GM23248 (cell line): ENCODE measurements at places on chromosomes 7 and 10. TPM values are rescaled to one million over a fixed set of nuclear protein-coding genes. Genes with fewer than 3 reads are reported as not detected.
A peak's percentile ranks its signal among the peaks of the same experiment; 100 is the strongest.

GRCh38 chr10:61545170-61545569 lies 92.0 kb upstream of the TMEM26 start:
- no peak overlapping the region for H3K27ac ChIP-seq
- DNase-seq: no peak
- H3K36me3 ChIP-seq: no peaks in the 10 kb centered on the region
- no peak overlapping the region for H3K4me3 ChIP-seq
- no peaks in the 10 kb centered on the region for H3K4me1 ChIP-seq
- no peaks in the 10 kb centered on the region for H3K27me3 ChIP-seq

CFAP70 gene
- 0.61 and 0.65 TPM in 2 replicates for polyA plus RNA-seq

GRCh38 chr10:92011560-92012214 lies 88.1 kb downstream of the BTAF1 start:
- H3K4me1 ChIP-seq: peaks cover 4% of the 10 kb centered on the region; the same call in 1 of the 2 replicates
- peak; percentile 81 for DNase-seq
- no peak overlapping the region for H3K27ac ChIP-seq

ELMO1 gene
- not detected in 2 replicates for polyA plus RNA-seq

GRID2IP gene
- not detected in 2 replicates for polyA plus RNA-seq

DNA sequence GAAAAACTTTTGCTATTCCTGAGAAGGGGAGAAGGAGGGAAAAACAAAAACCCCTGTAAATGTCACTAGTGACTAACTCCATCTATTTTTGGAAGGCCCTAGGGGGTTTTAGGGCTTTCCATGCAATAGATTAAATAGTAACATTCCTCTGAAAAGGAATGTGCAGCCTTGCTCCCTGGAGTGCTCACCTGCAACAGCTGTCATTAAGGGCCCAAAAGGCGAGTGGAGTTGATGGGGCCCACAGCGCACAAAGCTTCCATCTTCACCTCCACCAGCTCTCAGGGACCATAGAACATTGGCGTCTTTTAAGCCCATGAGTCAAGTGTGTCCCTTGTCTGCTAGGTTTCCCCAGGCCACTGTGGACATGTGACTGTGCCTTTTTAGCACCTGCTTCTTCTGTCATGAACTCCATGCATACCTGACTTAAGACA lies 58.0 kb upstream of the IL6 start:
- H3K27ac ChIP-seq: no peak overlapping the region
- no peak for DNase-seq
- H3K4me1 ChIP-seq: peaks cover 35% of the 10 kb centered on the region

DNA sequence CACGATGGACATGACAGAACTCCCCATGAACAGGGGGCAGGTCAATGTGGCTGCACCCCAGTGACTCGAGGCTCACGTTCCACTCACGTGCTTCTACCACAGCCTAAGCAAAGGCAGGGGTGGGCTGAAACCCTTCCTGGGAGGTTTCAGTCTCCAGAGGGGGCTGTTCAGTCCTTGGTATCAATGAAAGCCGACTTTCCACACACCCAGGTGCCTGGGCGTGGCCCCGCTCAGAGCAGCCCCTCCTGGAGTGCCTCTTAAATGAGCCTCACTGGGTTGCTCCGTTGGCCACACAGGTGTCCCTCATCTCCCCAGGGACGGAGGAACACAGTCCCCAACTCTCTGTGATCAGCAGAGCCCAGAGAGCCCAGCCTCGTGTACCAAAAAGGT lies 90.5 kb upstream of the PDGFA start:
- H3K27me3 ChIP-seq: no peaks in the 10 kb centered on the region

GRCh38 chr7:156594283-156595080 lies 46.1 kb upstream of the RNF32 start:
- H3K36me3 ChIP-seq: no peaks in the 10 kb centered on the region
- H3K4me3 ChIP-seq: no peak overlapping the region
- H3K4me1 ChIP-seq: no peaks in the 10 kb centered on the region
- no peaks in the 10 kb centered on the region for H3K27me3 ChIP-seq

DNA sequence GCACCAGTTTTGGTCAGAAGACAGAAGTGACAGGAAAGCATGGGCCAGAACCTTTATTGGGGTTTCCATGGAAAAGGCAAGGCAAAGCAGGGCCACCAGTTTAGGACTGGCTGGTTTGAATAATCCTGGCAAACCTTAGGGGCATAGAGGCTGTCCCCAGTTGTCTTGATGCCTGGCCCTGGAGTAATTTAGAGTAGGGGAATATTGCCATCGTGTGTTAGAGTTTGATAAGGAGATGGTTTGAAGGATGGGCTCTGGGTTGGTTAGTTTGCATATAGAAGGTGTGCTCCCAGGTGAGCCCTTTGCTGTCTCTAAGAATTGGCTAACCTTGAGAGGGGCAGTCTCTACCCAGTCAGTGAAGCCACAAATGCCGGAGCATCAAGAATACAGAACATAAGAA lies 79.6 kb downstream of the ZNF777 start:
- DNase-seq: no peak
- H3K27ac ChIP-seq: no peak overlapping the region
- H3K27me3 ChIP-seq: no peaks in the 10 kb centered on the region
- H3K36me3 ChIP-seq: no peaks in the 10 kb centered on the region

LRMDA gene
- polyA plus RNA-seq: 2.1 and 2.6 TPM in 2 replicates

- H3K4me1 ChIP-seq: no peaks in the 10 kb centered on the region
- no peak overlapping the region for H3K4me3 ChIP-seq
- no peaks in the 10 kb centered on the region for H3K27me3 ChIP-seq
- no peak overlapping the region for H3K27ac ChIP-seq
Observed at GRCh38 chr10:62978482-62978881, 154.6 kb upstream of the NRBF2 start.

AKR1C1 gene
- 43.9 and 44.5 TPM in 2 replicates for polyA plus RNA-seq

- H3K4me1 ChIP-seq: no peaks in the 10 kb centered on the region
- no peak overlapping the region for H3K27ac ChIP-seq
Observed at GRCh38 chr7:67842571-67842970, 845.9 kb downstream of the TYW1 start.

DNA sequence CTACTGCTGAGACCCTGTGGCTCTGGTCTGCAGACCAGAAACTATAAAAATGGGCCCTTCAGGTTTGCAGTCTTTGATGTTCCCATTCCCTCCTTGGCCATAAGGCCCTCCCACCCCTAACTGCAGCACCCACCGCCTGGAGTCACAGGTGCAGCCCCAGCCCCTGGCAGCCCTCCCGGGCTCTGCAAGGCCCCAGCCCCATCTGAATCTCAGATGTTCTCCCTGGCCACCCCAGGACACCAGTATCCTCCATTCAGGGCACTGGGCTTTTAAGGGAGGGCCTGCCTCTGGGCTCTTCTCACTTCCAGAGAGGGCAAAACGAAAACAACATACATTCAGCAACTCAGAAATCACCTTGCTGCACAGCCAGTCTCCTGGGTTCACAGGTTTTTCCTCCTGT lies 107.7 kb upstream of the RET start:
- H3K4me1 ChIP-seq: no peaks in the 10 kb centered on the region
- H3K27me3 ChIP-seq: peaks cover 5% of the 10 kb centered on the region; the same call in 1 of the 2 replicates
- no peak for DNase-seq
- no peaks in the 10 kb centered on the region for H3K36me3 ChIP-seq

- H3K27me3 ChIP-seq: no peaks in the 10 kb centered on the region
- DNase-seq: peak; percentile 73
- H3K36me3 ChIP-seq: peaks cover 59% of the 10 kb centered on the region
Observed at GRCh38 chr7:73451780-73452398, 18.3 kb downstream of the FZD9 start.

- no peaks in the 10 kb centered on the region for H3K27me3 ChIP-seq
- H3K4me3 ChIP-seq: no peak overlapping the region
- H3K27ac ChIP-seq: no peak overlapping the region
- no peaks in the 10 kb centered on the region for H3K4me1 ChIP-seq
Observed at GRCh38 chr7:123433665-123434064, 100.7 kb downstream of the IQUB start.

DNA sequence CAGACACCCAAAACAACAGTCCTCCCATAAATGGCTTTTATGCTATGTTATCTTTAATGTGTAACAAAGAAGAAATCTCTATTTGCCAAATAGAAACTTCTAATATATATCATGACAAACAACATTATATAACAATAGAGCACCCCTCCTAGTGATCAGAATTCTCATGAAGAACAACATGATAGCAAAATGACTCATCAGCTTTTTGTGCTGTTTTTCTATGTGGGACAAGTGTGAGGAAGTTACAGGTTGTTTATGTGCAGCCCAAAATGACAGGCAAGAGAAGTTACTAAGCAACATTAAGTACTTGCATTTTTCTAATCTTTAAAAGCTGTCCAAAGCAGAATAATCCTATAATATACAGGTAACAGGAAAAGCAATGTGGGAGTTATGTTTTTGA lies 7.7 kb downstream of the DGKB start:
- no peak for DNase-seq
- H3K4me1 ChIP-seq: peaks cover 7% of the 10 kb centered on the region; the same call in 1 of the 2 replicates
- H3K36me3 ChIP-seq: no peaks in the 10 kb centered on the region
- H3K4me3 ChIP-seq: no peak overlapping the region

INMT gene
- 0.09 TPM in 2 replicates for polyA plus RNA-seq

ABCC2 gene
- polyA plus RNA-seq: 0.19 and 0.20 TPM in 2 replicates

GRK5 gene
- polyA plus RNA-seq: 4.3 and 5.2 TPM in 2 replicates

- no peaks in the 10 kb centered on the region for H3K27me3 ChIP-seq
- peak overlapping the region; percentile 49; the same call in 1 of the 2 replicates for H3K27ac ChIP-seq
- H3K36me3 ChIP-seq: no peaks in the 10 kb centered on the region
Observed at GRCh38 chr10:102676534-102677315, 32.4 kb downstream of the TRIM8 start.

- no peak for DNase-seq
- peaks cover 11% of the 10 kb centered on the region; the same call in 1 of the 2 replicates for H3K27me3 ChIP-seq
- no peaks in the 10 kb centered on the region for H3K36me3 ChIP-seq
- no peak overlapping the region for H3K4me3 ChIP-seq
- H3K4me1 ChIP-seq: no peaks in the 10 kb centered on the region
- H3K27ac ChIP-seq: no peak overlapping the region
Observed at GRCh38 chr10:22875581-22875980, 52.3 kb upstream of the ARMC3 start.

MYH16 gene
- polyA plus RNA-seq: not detected in 2 replicates

UTF1 gene
- not detected in 2 replicates for polyA plus RNA-seq

FKBP6 gene
- not detected in 2 replicates for polyA plus RNA-seq

GRCh38 chr10:73991203-73991883 lies 6.6 kb upstream of the VCL start:
- DNase-seq: no peak
- H3K4me3 ChIP-seq: no peak overlapping the region
- H3K4me1 ChIP-seq: peaks cover 9% of the 10 kb centered on the region; the same call in 1 of the 2 replicates

- DNase-seq: no peak
- no peaks in the 10 kb centered on the region for H3K36me3 ChIP-seq
- no peaks in the 10 kb centered on the region for H3K4me1 ChIP-seq
- no peaks in the 10 kb centered on the region for H3K27me3 ChIP-seq
- no peak overlapping the region for H3K4me3 ChIP-seq
Observed at GRCh38 chr7:21357151-21358097, 70.5 kb upstream of the SP4 start.

OR2A1 gene
- 0.10 and 0.15 TPM in 2 replicates for polyA plus RNA-seq

ACTL6B gene
- polyA plus RNA-seq: not detected in 2 replicates

DNA sequence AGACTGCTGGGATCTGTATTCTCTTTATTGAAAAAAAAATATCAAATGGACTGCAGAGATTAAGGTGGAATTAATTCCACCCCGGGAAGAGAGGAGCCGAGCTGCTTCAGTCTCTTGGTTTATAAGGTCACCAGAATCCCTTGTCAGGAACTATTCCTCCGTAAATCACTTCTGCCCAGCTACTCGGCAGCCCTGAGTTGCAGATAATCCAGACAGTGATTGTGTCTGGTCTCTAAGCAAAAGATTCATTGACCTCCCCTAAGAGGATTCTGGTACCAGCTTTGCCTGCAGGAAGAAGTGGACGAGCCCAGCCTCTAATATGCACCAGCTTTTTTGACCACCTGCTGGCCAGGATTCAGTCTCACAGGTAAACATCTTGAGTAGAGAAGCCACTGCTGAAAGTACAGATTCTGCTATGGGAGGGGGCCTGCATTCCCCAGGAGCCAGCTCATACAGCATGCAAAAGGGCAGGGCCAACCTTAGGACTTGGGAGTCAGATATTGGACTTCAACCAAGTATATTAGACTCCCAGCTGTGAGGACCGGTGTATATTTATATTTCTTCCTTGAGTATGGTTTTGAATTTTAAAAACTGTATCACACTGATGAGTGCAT lies 27.1 kb upstream of the PLXNA4 start:
- H3K4me3 ChIP-seq: no peak overlapping the region
- H3K4me1 ChIP-seq: no peaks in the 10 kb centered on the region
- no peak overlapping the region for H3K27ac ChIP-seq
- H3K27me3 ChIP-seq: peaks cover 23% of the 10 kb centered on the region; the same call in 1 of the 2 replicates

- no peaks in the 10 kb centered on the region for H3K27me3 ChIP-seq
- no peak overlapping the region for H3K4me3 ChIP-seq
- DNase-seq: no peak
Observed at GRCh38 chr10:1978584-1978983, 241.3 kb upstream of the ADARB2 start.

- no peak for DNase-seq
- H3K36me3 ChIP-seq: no peaks in the 10 kb centered on the region
- no peak overlapping the region for H3K4me3 ChIP-seq
Observed at GRCh38 chr10:1567152-1567551, 170.2 kb downstream of the ADARB2 start.

DNA sequence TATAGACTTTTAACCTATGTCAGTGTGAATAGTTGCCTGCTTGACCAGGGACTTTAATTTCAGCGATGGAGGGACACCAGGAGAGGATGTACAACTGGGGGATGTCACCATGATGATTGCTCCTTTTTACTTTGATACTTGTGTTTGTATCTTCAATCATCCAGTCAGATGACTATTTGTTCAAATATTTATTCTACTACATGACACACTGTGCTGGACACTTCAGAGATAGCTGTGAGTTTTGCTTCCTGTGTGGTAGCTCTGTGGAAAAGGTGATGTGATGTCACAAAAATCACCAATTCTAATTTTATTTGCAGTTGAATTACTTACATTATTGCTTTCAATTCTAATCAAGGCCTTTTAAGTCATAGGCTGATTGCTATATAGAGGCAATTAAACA lies 62.7 kb upstream of the CREB5 start:
- no peak overlapping the region for H3K4me3 ChIP-seq
- DNase-seq: peak; percentile 31
- H3K36me3 ChIP-seq: no peaks in the 10 kb centered on the region
- no peaks in the 10 kb centered on the region for H3K27me3 ChIP-seq

- H3K4me3 ChIP-seq: no peak overlapping the region
- no peaks in the 10 kb centered on the region for H3K27me3 ChIP-seq
- no peaks in the 10 kb centered on the region for H3K36me3 ChIP-seq
- no peak for DNase-seq
Observed at GRCh38 chr7:26841003-26841739, 23.2 kb downstream of the SKAP2 start.

- H3K4me1 ChIP-seq: no peaks in the 10 kb centered on the region
- no peak overlapping the region for H3K4me3 ChIP-seq
- no peak for DNase-seq
- H3K27ac ChIP-seq: no peak overlapping the region
Observed at GRCh38 chr7:111324228-111324627, 233.3 kb downstream of the LRRN3 start.

GRCh38 chr10:1367938-1368841 lies 312.0 kb downstream of the WDR37 start:
- no peak overlapping the region for H3K4me3 ChIP-seq
- no peaks in the 10 kb centered on the region for H3K27me3 ChIP-seq

PON1 gene
- polyA plus RNA-seq: not detected in 2 replicates

CALML3 gene
- polyA plus RNA-seq: not detected in 2 replicates

UCN3 gene
- not detected in 2 replicates for polyA plus RNA-seq

GRCh38 chr10:37067576-37067975 lies 57.8 kb upstream of the ANKRD30A start:
- no peak overlapping the region for H3K4me3 ChIP-seq
- no peak overlapping the region for H3K27ac ChIP-seq
- H3K36me3 ChIP-seq: no peaks in the 10 kb centered on the region
- H3K27me3 ChIP-seq: no peaks in the 10 kb centered on the region
- H3K4me1 ChIP-seq: no peaks in the 10 kb centered on the region
- no peak for DNase-seq

ZNF394 gene
- polyA plus RNA-seq: 16.8 and 17.6 TPM in 2 replicates

GRCh38 chr10:509361-510102 lies 179.9 kb downstream of the DIP2C start:
- H3K27ac ChIP-seq: no peak overlapping the region
- no peaks in the 10 kb centered on the region for H3K36me3 ChIP-seq
- no peaks in the 10 kb centered on the region for H3K27me3 ChIP-seq
- H3K4me1 ChIP-seq: 0 out of 2 replicates have a peak, but pooled peaks cover 7% of the 10 kb centered on the region
- no peak for DNase-seq

ZNF12 gene
- 12.9 and 13.0 TPM in 2 replicates for polyA plus RNA-seq

VWDE gene
- polyA plus RNA-seq: 0.05 TPM in 1 of 2 replicates, not detected in the other
